A549 treated with dexamethasone at 1 μM for 4 hours (cell line): ENCODE measurements at places on chromosomes 16 and 17. TPM values are rescaled to one million over a fixed set of nuclear protein-coding genes. Genes with fewer than 3 reads are reported as not detected.

The PYY gene
- total RNA-seq, result 0.21 TPM in 1 of 5 replicates, not detected in the others

The MYH11 gene
- total RNA-seq, result 0.02 to 0.10 TPM (median 0.09 TPM) in 4 of 5 replicates, not detected in the other

The ZNF830 gene
- 14.5 to 17.5 TPM (median 15.3 TPM) in 5 replicates for total RNA-seq

The RHOT2 gene
- total RNA-seq, result 48.3 to 98.6 TPM (median 83.1 TPM) in 5 replicates

The MYBBP1A gene
- 72.5 to 112 TPM (median 108 TPM) in 5 replicates for total RNA-seq

The TBX2 gene
- 3.2 to 5.7 TPM (median 4.8 TPM) in 5 replicates for total RNA-seq

The KRTAP9-8 gene
- not detected in 5 replicates for total RNA-seq

The KIF2B gene
- not detected in 5 replicates for total RNA-seq

The NATD1 gene
- total RNA-seq, result 2.6 to 4.4 TPM (median 3.5 TPM) in 5 replicates

The SMPD3 gene
- 0.06 to 0.18 TPM (median 0.14 TPM) in 5 replicates for total RNA-seq

The RILP gene
- total RNA-seq, result 12.3 to 16.3 TPM (median 15.4 TPM) in 5 replicates
